ENCODE measurements at places on chromosomes 5 and 9. TPM values are rescaled to one million over a fixed set of nuclear protein-coding genes. Genes with fewer than 3 reads are reported as not detected.

DNA sequence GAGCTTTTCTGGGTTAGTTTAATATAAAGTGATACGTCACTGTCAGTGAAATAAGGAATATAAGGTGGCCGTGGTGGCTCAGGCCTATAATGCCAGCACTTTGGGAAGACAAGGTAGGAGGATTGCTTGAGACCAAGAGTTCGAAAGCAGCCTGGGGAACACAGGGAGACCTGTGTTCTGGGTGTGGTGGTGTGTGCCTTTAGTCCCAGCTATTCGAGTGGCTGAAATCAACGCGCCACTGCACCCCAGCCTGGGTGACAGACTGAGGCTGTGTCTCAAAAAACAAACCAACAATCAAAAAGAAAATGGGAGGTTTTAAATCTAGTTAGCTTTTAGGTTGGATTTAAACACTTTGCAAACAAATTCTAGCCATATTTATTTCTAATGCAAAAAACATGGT is 53.1 kb downstream of the NSD1 start:
- no peak for DNase-seq

IFNA21 gene
- total RNA-seq = not detected

DNA sequence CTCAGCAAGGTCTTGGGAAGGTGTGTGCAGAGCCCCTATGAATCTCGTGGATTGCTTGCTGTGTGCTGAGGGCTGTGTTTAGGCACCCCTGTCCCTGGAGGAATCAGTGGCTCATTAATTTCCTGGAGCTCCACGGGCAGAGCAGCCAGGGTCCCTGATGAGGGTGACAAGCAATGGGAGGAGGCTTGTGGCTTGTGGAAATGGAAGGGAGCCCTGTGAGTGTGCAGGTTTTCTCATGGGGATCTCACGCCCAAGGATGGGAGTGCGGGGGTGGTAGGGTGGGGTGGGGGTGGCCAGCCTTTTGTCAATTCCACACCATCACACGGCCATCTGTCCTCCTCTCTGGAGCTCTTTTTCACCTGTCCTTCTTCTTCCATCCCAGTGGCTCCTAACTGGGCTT is 25.3 kb downstream of the PHF2 start:
- DNase-seq = no peak

GABRA1 gene
- total RNA-seq = not detected

GRCh38 chr9:88678431-88678830 is 143.5 kb downstream of the NXNL2 start:
- no peak for DNase-seq

DNA sequence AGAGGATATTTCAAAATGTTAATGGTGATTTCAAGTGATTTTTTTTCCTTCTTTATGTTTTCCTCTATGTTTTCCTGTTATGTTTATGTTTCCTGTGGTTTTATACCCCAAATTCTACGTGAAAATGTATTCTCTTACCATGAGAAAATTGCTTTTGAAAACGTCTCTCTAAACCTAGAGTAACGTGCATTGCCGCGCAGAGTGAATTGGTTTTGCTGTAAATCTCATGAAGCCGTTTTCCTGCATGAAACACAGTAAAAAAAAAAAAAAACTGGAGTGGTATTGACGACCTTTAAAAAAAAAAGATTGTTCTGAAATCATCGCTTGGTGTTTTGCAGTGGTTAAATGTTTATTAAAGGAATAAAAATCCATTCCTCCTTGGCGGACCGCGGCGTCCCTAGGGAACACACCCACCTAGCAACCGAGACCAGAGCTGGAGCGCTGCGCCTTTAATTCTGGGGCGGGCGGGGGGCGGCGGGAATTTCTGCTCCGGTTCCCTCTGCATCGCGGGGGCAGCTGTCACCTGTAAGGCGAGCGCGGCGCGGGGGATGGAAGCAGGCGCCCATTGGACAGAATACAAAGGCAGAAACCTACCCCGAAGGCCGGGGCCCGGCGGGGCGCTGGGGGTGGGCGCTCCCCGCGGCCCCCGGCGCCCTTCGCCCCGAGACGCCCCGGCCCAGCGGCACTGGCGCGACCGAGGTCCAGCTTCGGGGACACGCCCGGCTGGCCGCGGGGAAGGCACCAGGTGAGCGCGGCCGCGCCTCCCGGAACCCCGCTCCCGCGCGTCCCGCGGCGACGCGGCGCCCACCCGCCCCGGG is at the start of gene SOWAHA:
Gene SOWAHA (plus strand): TSS at position 522 of the 818 bp plus-strand sequence. CDS start 320 bp downstream, outside the sequence.
- no peak for DNase-seq

GRCh38 chr5:23977997-23978396 is 470.6 kb downstream of the PRDM9 start:
- DNase-seq = no peak

DNA sequence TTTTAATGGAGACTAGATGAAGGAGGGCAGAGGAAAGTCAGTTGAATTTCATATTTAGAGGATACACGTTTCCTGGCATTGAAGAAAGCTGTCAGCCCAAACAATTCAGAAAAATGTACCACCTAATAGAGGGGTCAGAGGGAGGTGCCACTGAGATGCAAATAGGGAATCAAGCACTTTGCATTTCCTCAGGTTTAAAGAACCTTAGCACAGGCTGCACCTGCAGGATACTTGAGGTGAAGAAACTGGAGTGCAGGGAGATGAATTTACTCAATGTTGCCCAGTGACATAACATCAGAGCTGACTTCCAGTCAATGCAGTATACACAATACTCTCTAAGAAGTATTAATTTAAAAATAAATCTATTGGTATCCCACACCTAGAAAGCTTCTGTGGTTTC is 67.0 kb upstream of the MAST4 start:
- DNase-seq = no peak
